Osteoblast (primary cell): ENCODE measurements at places on chromosomes 6 and 20. TPM values are rescaled to one million over a fixed set of nuclear protein-coding genes. Genes with fewer than 3 reads are reported as not detected.

C2 gene
- total RNA-seq, result 12.7 and 18.0 TPM in 2 replicates

METTL24 gene
- 0.29 and 0.36 TPM in 2 replicates for total RNA-seq

IP6K3 gene
- under 0.01 and 0.29 TPM in 2 replicates for total RNA-seq

TP53TG5 gene
- total RNA-seq, result not detected in 2 replicates

- H3K27ac ChIP-seq, result no peak overlapping the region
- peaks cover 4% of the 10 kb centered on the region for H3K4me1 ChIP-seq
- H3K36me3 ChIP-seq, result no peaks in the 10 kb centered on the region
- no peaks in the 10 kb centered on the region for H3K27me3 ChIP-seq
These were observed 62.7 kb downstream of the SLX4IP start for GRCh38 chr20:10497791-10498190.

- H3K4me1 ChIP-seq, result peaks cover 2% of the 10 kb centered on the region
- no peak overlapping the region for H3K27ac ChIP-seq
- no peaks in the 10 kb centered on the region for H3K27me3 ChIP-seq
- H3K4me3 ChIP-seq, result no peak overlapping the region
These were observed 61.0 kb downstream of the VGLL2 start for GRCh38 chr6:117326396-117326795.

DNA sequence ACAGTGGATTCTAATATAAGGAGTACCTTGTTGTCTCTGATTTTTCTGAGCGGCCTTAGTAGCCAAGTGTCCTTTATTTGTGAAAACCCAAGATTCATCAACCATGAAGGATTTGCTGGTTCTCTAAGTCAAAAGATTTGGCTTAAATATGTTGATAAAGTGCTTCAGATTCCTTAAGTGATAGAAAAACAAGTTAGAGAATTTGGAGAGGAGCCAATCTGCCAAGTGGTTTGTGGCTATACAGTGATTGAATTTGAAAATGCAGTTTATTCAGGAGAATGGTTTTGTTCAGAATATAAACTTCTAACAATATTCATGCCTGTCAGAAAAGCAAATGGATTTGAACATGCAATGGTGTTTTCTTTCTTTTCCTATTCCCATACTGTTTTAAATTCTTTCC, 54.8 kb downstream of the CAP2 start:
- H3K4me1 ChIP-seq, result peaks cover 10% of the 10 kb centered on the region
- H3K4me3 ChIP-seq, result no peak overlapping the region
- no peak overlapping the region for H3K27ac ChIP-seq
- no peak for DNase-seq
- H3K27me3 ChIP-seq, result no peaks in the 10 kb centered on the region

DNA sequence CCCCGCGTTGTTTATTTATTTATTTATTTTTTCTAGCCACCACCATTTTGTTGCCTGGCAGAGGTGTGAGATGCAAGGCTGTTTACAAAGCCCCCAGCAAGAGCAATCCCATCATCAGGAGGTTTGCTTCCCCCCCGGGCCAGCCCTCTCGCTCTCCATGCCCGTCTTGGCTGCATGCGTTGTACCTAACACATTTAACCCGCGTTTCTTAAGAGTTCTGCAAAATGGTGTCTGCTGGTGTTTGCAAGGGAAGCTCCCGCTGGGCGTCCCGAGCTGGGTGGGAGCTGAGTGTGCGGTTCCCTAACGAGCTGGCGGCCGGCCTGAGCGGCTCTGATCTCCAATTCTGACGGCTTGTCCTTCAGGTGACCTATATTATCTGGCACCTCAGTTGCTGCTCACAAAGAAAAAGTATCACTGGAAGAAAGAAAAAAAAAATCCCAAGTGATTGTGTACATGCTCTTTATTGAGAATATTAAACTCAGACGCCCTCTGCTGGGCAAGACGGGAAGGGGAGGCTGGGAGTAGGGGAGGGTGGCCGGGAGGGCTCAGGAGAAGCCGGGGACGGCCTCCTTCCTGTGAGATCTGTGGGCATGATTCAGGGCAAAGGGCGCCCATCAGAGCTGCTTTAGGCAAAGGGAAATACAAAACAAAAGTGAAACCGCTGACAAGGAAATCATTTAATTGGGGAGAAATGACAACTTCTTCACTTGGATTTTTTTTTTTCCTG, 154.8 kb downstream of the BCAS1 start:
- peak; percentile 95 for DNase-seq
- peaks cover 49% of the 10 kb centered on the region for H3K4me1 ChIP-seq
- H3K27me3 ChIP-seq, result no peaks in the 10 kb centered on the region
- peak overlapping the region; percentile 80 for H3K4me3 ChIP-seq
- no peaks in the 10 kb centered on the region for H3K36me3 ChIP-seq

DNA sequence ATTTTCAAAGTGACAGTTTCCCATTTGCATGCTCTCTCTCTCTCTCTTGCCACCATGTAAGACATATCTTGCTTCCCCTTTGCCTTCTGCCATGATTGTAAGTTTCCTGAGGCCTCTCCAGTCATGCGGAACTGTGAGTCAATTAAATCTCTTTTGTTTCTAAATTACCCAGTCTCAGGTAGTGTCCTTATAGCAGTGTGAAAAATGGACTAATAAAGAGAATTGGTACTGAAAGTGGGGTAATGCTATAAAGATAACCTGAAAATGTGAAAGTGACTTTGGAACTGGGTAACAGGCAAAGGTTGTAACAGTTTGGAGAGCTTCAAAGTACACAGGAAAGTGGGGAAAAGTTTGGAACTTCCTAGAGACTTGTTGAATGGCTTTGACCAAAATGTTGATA, 389.8 kb downstream of the GRIK2 start:
- no peak overlapping the region for H3K4me3 ChIP-seq
- H3K4me1 ChIP-seq, result no peaks in the 10 kb centered on the region
- no peaks in the 10 kb centered on the region for H3K36me3 ChIP-seq
- no peak overlapping the region for H3K27ac ChIP-seq
- H3K27me3 ChIP-seq, result no peaks in the 10 kb centered on the region

- no peak for DNase-seq
- H3K36me3 ChIP-seq, result no peaks in the 10 kb centered on the region
- peaks cover 2% of the 10 kb centered on the region for H3K4me1 ChIP-seq
These were observed 9.9 kb upstream of the UST start for GRCh38 chr6:148736774-148737412.

DNA sequence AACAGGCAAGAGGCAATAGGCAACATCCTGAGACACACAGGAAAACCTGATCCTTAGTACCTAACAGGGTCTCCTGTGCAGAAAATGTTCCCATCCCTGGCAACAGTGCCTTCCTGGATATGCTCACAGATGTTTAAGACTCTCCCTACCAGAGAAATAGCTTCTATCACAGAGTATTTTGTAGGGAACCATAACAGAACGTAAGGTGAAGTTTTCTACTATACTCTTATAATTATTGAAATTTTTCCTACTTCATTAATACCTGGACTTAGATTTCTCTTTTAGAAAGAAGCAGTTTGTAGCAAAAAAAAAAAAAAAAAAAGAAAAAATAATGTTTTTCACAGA, 33.5 kb upstream of the LGSN start:
- no peak overlapping the region for H3K27ac ChIP-seq
- no peaks in the 10 kb centered on the region for H3K36me3 ChIP-seq
- H3K4me1 ChIP-seq, result peaks cover 9% of the 10 kb centered on the region
- no peak overlapping the region for H3K4me3 ChIP-seq

- DNase-seq, result no peak
- H3K27ac ChIP-seq, result no peak overlapping the region
- peaks cover 4% of the 10 kb centered on the region for H3K27me3 ChIP-seq
- H3K4me1 ChIP-seq, result peaks cover 15% of the 10 kb centered on the region
- H3K4me3 ChIP-seq, result no peak overlapping the region
- no peaks in the 10 kb centered on the region for H3K36me3 ChIP-seq
These were observed 220.0 kb downstream of the CLIC5 start for GRCh38 chr6:45795678-45796077.

DNA sequence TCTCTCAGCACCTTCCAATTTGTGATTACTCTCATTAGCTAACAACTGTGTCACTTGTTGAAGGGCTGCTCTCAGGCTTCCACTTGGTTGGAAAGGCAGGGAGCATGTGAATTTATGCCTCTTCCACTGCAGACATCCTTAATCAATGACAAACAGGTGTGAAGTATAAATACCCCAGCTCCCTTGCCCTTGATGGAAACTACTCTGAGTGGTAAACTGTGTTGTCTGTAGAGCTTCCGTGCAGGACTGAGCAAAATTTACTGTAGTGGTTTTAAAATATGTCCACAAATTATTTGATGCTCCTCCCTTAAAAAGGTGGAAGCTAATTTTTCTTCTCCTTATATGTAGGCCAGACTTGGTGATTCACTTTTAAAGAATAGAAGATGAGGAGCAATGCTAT, 253.0 kb upstream of the TBX18 start:
- DNase-seq, result no peak
- H3K4me1 ChIP-seq, result no peaks in the 10 kb centered on the region
- H3K36me3 ChIP-seq, result no peaks in the 10 kb centered on the region
- peaks cover 2% of the 10 kb centered on the region for H3K27me3 ChIP-seq
- H3K27ac ChIP-seq, result no peak overlapping the region

DNA sequence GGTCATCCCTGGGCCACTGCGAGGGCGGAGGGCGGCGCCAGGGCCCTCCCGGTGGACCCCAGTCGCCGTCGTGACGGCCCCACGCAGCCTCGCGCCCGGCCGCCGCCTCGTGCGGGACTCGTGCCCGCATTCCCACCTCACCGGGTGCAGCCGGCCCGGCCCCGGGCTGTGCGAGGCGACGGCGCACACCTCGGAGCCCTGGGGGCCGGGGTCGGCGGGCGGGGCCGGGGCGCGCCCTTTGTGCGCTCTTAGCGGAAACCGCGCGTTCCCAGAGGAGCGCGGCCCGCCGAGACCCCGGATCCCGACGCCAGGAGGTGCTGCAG, 5.5 kb upstream of the DLL1 start:
- no peaks in the 10 kb centered on the region for H3K36me3 ChIP-seq
- peaks cover 81% of the 10 kb centered on the region for H3K27me3 ChIP-seq
- H3K4me1 ChIP-seq, result no peaks in the 10 kb centered on the region
- no peak overlapping the region for H3K27ac ChIP-seq
- H3K4me3 ChIP-seq, result no peak overlapping the region
